ENCODE measurements at places on chromosomes 1 and 21. TPM values are rescaled to one million over a fixed set of nuclear protein-coding genes. Genes with fewer than 3 reads are reported as not detected.

The EFCAB14 gene
- 33.6 TPM for total RNA-seq

- H3K4me3 ChIP-seq: peak overlapping the region; percentile 57
- no peaks in the 10 kb centered on the region for H3K27me3 ChIP-seq
- peaks cover 76% of the 10 kb centered on the region for H3K4me1 ChIP-seq
- DNase-seq: peak; percentile 73
- no peaks in the 10 kb centered on the region for H3K36me3 ChIP-seq
These were observed 2.0 kb downstream of the SCMH1 start for GRCh38 chr1:41239988-41240610.

- peaks cover 15% of the 10 kb centered on the region for H3K27me3 ChIP-seq
- peaks cover 8% of the 10 kb centered on the region for H3K4me1 ChIP-seq
- no peaks in the 10 kb centered on the region for H3K36me3 ChIP-seq
- DNase-seq: no peak
- H3K4me3 ChIP-seq: no peak overlapping the region
These were observed 4.1 kb upstream of the PCBP3 start for GRCh38 chr21:45639206-45640000.

DNA sequence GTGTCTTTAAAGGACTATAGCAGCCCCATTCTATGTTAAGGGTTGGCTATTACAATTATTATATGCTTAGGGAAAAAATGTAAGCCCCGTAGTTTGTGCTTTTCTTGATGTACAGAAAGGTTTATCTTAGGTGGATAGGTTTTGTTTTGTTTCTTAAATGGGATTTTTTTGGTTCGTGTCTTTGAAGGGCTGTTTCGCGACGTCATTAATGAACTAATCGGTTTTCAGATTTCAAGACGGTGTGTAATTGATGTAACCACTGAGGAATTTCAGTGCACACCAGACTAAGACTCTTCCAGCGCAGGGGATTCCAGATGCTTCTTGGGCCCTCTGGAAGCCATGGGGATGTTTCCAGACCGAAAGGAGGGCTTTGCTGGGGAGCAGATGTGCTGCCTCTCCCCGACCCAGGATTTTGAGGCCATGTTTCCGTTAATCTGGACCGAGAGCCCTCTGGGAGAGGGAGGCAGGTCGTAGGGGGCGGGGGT, 4.8 kb upstream of the SIM2 start:
- peaks cover 100% of the 10 kb centered on the region for H3K27me3 ChIP-seq
- no peak for DNase-seq
- no peak overlapping the region for H3K4me3 ChIP-seq

Data from cardiac muscle cell (in vitro differentiated cells and primary cell).